Right atrium auricular region (tissue), 2 donors: ENCODE measurements at places on chromosomes 12 and 14. TPM values are rescaled to one million over a fixed set of nuclear protein-coding genes. Genes with fewer than 3 reads are reported as not detected.
A peak's percentile ranks its signal among the peaks of the same experiment; 100 is the strongest.

The SLC25A21 gene
- total RNA-seq = 0.55 TPM

The AP5M1 gene
- 28.6 TPM for total RNA-seq

The C12orf50 gene
- total RNA-seq = not detected

The CTDSP2 gene
- total RNA-seq = 105 TPM

The WSB2 gene
- total RNA-seq = 86.3 TPM

The KCNMB4 gene
- total RNA-seq = 2.8 TPM

The SLCO1A2 gene
- not detected for total RNA-seq

The KRT82 gene
- not detected for total RNA-seq

The PLA2G1B gene
- not detected for total RNA-seq

DNA sequence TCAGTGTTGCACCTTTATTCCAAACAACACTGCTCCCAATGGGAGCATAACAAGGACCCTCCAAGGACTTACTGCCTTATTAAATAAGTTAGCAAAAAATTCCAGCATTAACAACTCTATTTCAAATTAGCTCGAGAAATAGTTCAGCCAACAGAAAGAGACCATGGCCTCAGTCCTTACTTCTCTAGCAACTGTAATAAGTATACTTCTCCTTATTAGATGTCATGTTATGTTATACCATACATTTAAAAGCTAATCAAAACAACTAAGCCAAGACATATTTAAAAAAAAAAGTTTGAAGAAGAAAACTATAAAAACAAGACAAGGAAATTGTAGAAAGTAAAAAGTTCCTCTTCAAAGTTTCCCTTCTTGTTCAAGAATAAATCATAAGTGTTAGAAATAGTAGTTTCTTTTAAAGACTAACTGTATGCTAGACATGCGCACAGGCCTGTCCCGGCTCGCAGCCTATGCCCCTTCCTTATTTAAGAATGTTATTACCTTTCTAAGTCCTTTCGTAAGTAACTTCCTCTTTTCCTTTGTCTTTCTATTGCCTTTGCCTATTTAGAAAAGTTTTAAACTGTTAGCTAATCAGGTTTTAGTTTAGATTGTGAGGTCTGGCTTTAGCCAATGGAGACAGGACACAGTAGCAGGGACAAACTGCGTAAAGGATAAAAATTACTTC lies 68.6 kb downstream of the RESF1 start:
- DNase-seq = no peak

GRCh38 chr12:50085615-50086072 lies 502 bp downstream of the SMARCD1 start:
- DNase-seq = no peak

DNA sequence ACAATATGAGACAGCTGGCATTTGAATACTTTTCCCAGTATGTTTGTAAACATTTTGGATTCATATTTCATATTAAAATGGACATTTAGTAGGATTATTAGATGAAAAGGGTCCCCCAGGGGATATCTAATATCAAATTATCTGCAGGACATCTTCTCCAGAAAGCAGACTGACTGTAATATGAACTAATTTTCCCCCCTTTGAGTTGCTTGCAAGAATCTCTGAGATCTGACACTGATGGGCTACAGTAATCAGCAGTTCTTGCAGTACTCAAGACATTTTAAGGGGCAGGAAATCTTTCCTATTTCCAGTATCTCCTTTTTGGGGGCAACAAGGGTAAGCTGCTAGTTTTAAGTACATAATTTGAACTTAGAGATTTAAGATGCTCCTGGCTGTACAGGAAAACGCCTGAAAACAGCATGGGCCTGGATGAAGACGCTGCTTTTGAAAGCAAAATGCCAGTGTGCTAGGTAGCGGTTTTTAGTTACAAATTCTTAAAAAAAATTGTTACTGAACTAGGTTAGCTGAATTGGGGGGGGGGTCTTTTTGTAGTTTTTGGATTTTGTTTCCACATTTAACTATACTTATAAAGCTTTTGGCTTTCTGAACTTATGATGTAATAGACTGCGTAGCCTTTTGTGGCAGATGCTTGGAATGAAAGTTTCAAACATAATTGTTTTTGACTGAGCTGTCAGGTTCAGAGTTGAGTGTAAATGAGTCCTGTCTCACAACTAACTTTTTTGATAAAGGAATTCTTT lies 2.2 kb downstream of the FRMD6 start:
- DNase-seq = no peak

DNA sequence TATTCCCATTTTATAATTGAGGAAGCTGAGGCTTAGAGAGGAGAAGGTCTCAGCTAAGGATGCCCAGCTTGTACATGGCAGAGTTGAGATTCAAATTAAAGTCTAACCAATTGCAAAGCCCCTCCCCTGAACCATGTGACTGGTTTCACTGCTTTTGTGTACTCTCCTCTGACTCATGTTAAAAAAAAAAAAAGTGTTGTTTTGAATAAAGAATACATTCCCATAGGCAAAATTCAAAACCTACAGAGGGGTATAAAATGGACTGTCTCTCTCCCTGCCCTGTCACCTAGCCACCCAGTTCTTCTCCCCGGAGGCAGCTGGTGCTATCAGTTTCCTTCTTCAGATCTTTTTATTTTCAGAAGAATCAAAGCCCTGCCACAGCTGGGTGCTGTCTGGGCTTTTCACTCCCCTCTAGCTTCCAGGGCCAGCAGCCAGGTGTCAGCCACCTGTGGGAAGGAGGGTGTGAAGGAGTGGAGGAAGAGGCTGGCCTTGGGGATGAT lies 5.4 kb downstream of the PSMD9 start:
- DNase-seq = no peak

DNA sequence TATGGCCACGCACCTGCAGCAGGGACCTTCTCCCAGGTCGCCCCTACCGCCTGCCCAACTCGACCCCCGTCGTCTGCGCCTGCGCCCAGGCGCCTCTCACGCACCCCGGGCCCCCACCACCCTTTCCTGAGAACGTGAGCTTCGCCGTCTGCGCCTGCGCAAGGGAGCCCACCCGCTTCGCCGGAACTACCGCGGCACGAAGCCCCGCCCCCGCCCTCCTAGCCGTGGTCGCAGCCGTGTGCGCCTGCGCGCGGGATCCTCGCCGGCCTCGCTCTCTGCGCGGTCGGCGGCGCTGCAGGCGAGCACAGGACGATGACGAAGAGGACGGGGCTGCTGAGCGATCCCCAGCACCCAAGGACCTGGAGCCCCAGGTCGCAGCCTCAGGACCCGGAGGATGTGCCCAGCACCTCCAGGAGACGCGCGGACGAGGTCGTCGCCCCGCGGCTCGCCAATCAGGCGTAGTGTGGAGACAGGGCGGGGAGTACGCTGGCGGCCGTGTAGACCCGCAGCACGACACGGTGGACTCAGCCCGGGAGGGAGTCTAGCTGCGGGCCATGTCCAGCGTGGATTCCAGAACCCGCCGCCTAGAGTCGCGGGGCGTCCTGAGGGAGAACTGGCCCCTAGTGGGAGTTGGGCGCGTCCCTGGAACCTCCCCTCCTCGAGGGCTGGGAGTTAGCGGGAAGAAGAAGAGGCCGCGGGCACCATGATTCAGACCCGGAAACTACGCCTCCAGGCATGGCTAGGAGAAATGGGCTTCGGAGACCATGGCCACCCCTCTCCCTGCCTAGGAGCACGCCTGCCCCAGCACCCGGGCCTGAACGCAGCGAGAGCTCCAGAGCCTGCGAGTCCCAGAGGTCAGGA lies 1120.8 kb upstream of the TMEM132C start:
- no peak for DNase-seq

DNA sequence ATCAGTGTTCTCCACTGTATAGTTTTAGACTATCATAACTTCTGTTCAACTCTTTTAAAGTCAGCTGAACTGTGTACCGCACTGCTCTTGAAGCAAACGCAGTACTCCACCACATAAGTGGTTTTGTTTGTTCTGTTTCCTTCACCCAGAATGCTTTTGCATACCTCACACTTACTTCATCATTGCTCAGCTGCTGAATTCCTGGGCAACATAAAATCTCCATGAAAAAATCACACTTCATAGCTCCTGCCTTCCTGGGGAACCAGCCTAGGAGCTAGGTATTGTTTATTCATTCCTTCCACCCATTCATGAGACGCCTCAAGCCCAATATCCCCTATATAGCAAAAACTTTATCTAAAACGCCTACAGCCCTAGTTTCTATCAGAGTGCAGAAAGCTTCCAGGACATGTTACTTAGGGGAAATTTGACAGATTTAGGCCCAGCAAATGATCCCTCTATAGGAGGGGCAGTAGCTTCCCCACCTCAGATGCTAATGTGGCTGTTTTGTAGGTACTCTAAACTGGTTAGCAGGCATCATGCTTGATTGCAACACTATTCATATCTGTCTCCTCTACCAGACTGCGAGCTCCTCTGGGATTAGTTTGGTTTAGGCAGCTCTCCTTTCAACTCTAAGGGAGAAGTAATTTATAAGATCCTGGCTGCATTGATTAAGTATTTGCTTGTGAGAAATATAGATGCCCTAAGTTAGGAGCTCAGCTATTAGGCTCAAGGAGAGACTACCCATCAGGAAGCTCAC lies 44.5 kb downstream of the LRRC9 start:
- no peak for DNase-seq

- peak; percentile 70 for DNase-seq
Observed at GRCh38 chr14:68391311-68392014, 401.4 kb downstream of the ZFP36L1 start.

GRCh38 chr14:51059032-51059431 lies 35.9 kb downstream of the TRIM9 start:
- no peak for DNase-seq

- DNase-seq = no peak
Observed at GRCh38 chr12:75553836-75554555, 42.6 kb upstream of the KRR1 start.

- no peak for DNase-seq
Observed at GRCh38 chr12:47801170-47801903, 18.4 kb downstream of the HDAC7 start.

DNA sequence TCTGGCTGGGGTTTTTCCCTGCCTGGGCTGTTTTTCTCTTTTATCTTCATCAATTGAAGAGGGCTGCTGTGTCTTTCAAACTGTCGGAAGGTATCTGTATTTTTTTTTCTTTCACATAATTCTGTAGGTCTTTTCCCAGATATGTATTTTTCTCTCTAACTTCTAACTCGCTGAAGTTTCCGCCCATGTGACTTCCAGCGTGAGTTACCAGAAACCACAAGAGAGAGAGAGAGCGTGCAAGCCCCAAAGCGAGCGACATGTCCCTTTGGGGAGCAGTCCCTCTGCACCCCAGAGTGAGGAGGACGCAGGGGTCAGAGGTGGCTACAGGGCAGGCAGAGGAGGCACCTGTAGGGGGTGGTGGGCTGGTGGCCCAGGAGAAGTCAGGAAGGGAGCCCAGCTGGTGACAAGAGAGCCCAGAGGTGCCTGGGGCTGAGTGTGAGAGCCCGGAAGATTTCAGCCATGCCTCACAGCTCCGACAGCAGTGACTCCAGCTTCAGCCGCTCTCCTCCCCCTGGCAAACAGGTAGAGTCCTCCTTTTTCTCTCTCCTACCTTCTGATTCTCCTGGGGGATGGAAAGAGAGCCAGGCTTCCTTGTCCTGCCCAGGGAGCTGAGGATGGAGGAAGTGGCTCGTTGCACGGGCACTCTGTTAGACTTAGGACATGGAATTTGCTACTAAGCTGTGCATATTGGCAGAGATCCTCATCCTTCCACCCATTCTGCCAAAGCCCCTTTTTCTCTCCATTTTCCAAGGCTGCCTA lies at the start of gene BATF:
Gene BATF (plus strand): TSS at position 246 of the 759 bp plus-strand sequence. CDS start 214 bp downstream, at position 460.
- DNase-seq = no peak

GRCh38 chr14:59900556-59900955 lies 19.4 kb upstream of the LRRC9 start:
- DNase-seq = no peak

- DNase-seq = no peak
Observed at GRCh38 chr12:23930599-23930998, 18.9 kb downstream of the SOX5 start.

GRCh38 chr14:39055786-39056474 lies 47.1 kb downstream of the SEC23A start:
- DNase-seq = no peak
